ENCODE measurements at places on chromosomes 3 and 15. TPM values are rescaled to one million over a fixed set of nuclear protein-coding genes. Genes with fewer than 3 reads are reported as not detected.

- no peaks in the 10 kb centered on the region for H3K27me3 ChIP-seq
- H3K36me3 ChIP-seq = peaks cover 9% of the 10 kb centered on the region
- H3K4me3 ChIP-seq = no peak overlapping the region
Measured at GRCh38 chr3:158743664-158744566, 11.7 kb upstream of the RARRES1 start.

DNA sequence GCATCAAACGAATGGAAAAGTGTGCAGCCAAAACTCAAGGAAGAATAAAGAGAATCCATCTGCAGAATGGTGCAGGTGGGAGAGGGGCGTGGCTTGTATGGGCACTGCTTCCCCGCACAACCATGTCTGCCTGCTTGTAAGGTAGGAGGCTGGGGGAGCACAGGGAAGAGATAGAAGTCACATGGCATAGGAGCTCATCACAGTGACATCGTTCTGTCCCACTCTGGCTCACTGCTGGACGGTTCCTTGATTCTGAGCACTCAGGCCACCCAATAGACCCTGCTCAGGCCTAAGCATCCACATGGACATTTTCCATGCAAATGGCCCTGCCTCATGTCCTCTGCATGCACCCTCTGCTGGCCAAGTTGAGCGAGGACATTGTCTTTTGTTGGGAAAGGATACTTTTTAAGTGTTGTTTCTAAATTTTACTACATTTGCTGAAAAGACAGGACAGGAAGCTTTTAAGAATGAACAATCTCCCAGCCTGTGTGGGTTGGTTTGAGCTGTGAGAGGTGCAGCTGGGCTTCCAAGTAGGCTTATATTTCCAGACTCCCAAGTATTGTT lies 3.1 kb downstream of the MYLK start:
- H3K4me1 ChIP-seq = peaks cover 22% of the 10 kb centered on the region
- H3K4me3 ChIP-seq = no peak overlapping the region
- H3K36me3 ChIP-seq = peaks cover 9% of the 10 kb centered on the region

DNA sequence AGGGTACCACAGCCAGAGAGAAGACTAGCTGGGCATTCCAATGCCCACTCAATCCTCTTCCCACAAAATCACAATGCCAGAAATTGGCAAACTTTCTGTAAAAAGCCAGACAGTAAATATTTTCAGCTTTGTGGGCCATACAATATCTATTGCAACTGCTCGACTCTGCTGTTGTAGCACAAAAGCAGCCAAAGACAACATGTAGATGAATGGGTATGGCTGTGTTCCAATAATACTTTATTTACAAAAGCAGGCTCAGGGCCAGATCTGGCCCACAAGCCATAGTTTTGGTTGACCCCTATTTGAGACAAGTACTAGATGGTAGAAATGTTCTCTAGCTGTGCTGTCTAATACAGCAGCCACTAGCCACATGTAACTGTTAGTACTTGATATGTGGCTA lies 330.9 kb downstream of the ERC2 start:
- H3K36me3 ChIP-seq = no peaks in the 10 kb centered on the region
- H3K4me1 ChIP-seq = peaks cover 13% of the 10 kb centered on the region
- peak; percentile 88 for DNase-seq
- no peak overlapping the region for H3K4me3 ChIP-seq
- no peak overlapping the region for H3K27ac ChIP-seq

GRCh38 chr3:187367561-187368103 lies 553 bp upstream of the RTP4 start:
- no peaks in the 10 kb centered on the region for H3K36me3 ChIP-seq
- no peaks in the 10 kb centered on the region for H3K27me3 ChIP-seq
- no peak overlapping the region for H3K4me3 ChIP-seq
- no peaks in the 10 kb centered on the region for H3K4me1 ChIP-seq

DNA sequence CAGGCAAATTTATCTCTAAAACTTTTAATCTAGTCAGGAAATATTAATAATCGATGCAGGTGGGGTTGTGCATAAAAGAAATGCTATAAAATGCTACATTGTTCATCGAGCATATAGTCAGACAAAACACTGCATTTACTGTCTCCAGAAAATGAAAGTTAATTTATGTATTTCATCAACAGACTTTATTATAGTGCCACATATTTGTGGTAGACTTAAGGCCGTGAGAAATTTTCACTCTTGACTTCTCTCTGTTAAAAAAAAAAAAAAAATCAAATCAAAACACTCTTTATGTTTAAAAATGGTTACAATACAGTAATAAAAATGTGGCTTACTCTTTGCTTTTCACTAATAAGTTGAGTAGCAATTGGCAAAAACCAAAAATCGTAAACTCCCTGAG lies 67.4 kb downstream of the RBMS3 start:
- no peak overlapping the region for H3K4me3 ChIP-seq
- no peak overlapping the region for H3K27ac ChIP-seq
- H3K4me1 ChIP-seq = peaks cover 3% of the 10 kb centered on the region
- DNase-seq = no peak

Gene GABRB3
- total RNA-seq = 47.9 TPM

DNA sequence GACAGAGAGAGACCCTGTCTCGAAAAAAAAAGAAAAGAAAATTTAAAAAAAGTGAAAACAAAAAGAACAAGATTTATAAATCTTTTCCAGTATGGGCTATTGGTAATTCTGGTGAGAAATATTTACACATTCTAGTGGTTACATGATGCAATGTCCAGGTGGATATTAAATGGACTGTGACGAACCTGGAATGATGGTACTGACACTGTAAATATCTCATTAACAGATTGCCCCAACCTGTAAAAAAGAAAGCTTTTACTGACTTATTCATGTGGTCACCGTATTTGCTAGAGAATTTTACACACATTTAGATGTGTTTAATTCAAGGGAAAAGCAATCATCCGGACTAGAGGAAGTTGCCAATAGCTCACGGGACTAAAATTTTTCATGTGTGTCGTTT lies 162.1 kb upstream of the LRIG1 start:
- no peaks in the 10 kb centered on the region for H3K4me1 ChIP-seq
- no peak overlapping the region for H3K4me3 ChIP-seq
- no peaks in the 10 kb centered on the region for H3K36me3 ChIP-seq
- H3K27ac ChIP-seq = no peak overlapping the region
- H3K27me3 ChIP-seq = no peaks in the 10 kb centered on the region

Gene HYKK
- 1.3 TPM for total RNA-seq

DNA sequence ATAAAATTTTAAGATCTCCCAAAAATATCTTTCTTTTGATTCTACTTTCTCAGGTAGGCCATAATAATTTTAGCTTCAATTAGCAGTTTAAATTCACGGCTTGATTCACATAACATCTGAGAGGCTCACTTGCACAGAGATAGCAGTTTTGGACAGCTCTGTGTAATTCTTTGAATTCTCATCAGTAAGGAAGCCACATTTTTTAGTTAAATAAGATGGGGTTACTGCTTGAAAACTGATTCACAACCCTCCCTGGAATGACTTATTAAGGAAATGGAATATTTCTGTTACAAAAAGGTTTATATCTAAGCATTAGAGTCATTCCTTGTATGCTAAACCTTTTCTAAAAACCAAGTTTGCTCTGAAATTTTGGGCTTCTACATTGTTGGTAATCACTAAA lies 212.7 kb downstream of the ALCAM start:
- DNase-seq = peak; percentile 42
- no peak overlapping the region for H3K4me3 ChIP-seq
- no peaks in the 10 kb centered on the region for H3K27me3 ChIP-seq

Gene KIF15
- total RNA-seq = 1.5 TPM

DNA sequence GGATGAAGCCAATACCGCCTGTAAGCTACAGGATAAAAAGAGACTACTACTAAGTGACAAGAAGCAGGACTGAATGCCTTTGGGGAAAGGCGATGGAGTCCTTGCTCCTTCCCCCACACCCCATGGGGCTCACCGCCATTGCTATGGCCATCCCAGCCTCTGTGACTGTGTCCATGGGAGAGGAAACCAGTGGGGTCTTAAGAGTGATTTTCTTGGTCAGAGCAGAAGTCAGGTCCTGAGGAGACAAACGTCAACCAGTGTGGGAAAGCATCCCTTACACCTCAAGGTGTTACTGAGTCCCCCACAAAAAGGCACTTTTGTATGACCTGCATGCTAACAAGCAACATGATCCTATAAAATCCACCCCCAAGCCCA lies 913 bp downstream of the IMPDH2 start:
- peaks cover 19% of the 10 kb centered on the region for H3K4me1 ChIP-seq

- no peak overlapping the region for H3K4me3 ChIP-seq
- H3K4me1 ChIP-seq = peaks cover 60% of the 10 kb centered on the region
- H3K27ac ChIP-seq = peak overlapping the region; percentile 46
Measured at GRCh38 chr3:34008836-34009809, 210.7 kb downstream of the PDCD6IP start.

DNA sequence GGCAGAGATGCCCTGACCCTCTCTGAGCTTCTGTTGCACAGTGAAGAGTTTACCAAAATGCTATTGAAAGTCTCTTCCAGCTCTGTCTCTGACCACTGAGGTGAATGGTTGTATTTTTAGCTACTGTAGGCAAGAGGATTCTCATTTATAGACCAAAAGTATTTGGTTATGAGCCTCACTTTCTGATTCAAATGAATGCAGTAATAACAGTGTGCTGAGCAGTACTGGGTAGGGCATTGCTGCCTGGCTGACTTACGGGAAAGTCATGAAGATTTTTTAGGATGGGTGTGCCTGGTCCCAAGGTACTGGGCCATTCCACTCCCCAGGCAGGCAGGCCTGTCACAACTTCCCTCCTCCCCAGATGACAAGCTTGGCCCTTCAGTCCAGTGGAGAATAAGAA lies 15.5 kb downstream of the PLA1A start:
- no peak overlapping the region for H3K4me3 ChIP-seq
- H3K27ac ChIP-seq = no peak overlapping the region
- H3K4me1 ChIP-seq = no peaks in the 10 kb centered on the region
- peaks cover 7% of the 10 kb centered on the region for H3K27me3 ChIP-seq

- peak; percentile 65 for DNase-seq
- no peaks in the 10 kb centered on the region for H3K27me3 ChIP-seq
- H3K27ac ChIP-seq = no peak overlapping the region
- peaks cover 8% of the 10 kb centered on the region for H3K36me3 ChIP-seq
- H3K4me1 ChIP-seq = peaks cover 24% of the 10 kb centered on the region
Measured at GRCh38 chr3:50316657-50317242, 5.8 kb downstream of the HYAL2 start.

Gene STARD5
- 5.5 TPM for total RNA-seq

Gene TMEM158
- total RNA-seq = 14.1 TPM

Gene A4GNT
- not detected for total RNA-seq

- H3K27me3 ChIP-seq = no peaks in the 10 kb centered on the region
- H3K36me3 ChIP-seq = no peaks in the 10 kb centered on the region
- no peak overlapping the region for H3K27ac ChIP-seq
- H3K4me3 ChIP-seq = no peak overlapping the region
Measured at GRCh38 chr3:66478960-66479359, 21.9 kb downstream of the LRIG1 start.

Gene TF
- total RNA-seq = 1.3 TPM

DNA sequence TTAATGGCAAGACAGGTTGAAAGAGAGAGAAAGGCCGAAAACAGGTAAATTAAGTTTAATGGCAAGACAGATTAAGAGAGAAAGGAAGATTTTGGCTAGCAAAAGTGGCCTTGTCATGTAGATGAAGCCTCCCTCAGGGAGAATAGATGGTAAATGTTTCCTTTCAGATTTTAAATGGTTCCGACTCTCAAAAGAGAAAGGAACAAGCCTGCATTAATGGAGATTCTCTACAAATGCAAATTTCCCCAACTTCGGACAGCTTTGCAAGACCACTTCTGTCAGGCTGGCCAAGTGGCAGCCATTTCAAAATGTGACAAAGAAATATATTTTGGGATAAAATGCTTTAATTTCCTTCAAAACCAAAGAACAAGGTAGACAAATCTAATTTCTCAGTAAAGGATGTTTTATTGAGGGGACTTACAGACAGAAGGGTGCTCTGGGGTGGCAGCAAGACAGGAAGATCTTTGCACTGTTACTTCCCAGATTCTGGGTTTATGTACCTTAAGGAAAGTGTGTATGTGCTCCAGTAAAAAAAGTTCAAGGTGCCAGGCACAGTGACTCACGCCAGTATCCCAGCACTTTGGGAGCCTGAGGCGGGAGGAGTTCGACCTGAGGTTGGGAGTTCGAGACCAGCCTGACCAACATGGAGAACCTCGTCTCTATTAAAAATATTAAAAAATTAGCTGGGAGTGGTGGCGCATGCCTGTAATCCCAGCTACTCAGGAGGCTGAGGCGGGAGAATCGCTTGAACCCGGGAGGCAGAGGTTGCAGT lies 626.3 kb upstream of the NAALADL2 start:
- no peaks in the 10 kb centered on the region for H3K27me3 ChIP-seq
- no peak overlapping the region for H3K4me3 ChIP-seq
- no peak for DNase-seq
- no peaks in the 10 kb centered on the region for H3K36me3 ChIP-seq
- no peak overlapping the region for H3K27ac ChIP-seq
- no peaks in the 10 kb centered on the region for H3K4me1 ChIP-seq

GRCh38 chr15:42665827-42666226 lies 71.1 kb downstream of the CDAN1 start:
- DNase-seq = no peak
- H3K4me1 ChIP-seq = no peaks in the 10 kb centered on the region
- H3K4me3 ChIP-seq = no peak overlapping the region
- no peak overlapping the region for H3K27ac ChIP-seq

Data from astrocyte (in vitro differentiated cells and primary cell).